Colonic mucosa (tissue), 4 donors: ENCODE measurements at places on chromosomes 2 and 18. TPM values are rescaled to one million over a fixed set of nuclear protein-coding genes. Genes with fewer than 3 reads are reported as not detected.

- no peaks in the 10 kb centered on the region for H3K27me3 ChIP-seq
- no peak for DNase-seq
- H3K4me3 ChIP-seq = no peak overlapping the region
Measured at GRCh38 chr2:88342749-88343148, 109.7 kb downstream of the FOXI3 start.

DNA sequence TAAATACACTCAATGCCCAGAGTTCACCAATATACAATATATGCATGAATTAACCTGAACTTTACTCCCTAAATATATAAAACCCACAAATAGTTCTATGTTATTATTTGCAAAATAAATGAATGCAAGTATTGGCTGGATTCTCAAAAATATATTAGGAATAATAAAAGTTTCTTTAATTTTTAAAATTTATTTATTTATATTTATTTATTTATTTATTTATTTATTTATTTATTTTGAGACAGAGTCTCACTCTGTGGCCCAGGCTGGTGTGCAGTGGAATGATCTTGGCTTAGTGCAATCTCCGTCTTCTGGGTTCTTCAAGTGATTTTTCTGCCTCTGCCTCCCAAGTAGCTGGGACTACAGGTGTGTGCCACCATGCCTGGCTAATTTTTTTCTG is 88.7 kb upstream of the TMEFF2 start:
- H3K4me1 ChIP-seq = no peaks in the 10 kb centered on the region
- DNase-seq = no peak
- no peak overlapping the region for H3K4me3 ChIP-seq
- no peaks in the 10 kb centered on the region for H3K36me3 ChIP-seq
- H3K27ac ChIP-seq = no peak overlapping the region

DNA sequence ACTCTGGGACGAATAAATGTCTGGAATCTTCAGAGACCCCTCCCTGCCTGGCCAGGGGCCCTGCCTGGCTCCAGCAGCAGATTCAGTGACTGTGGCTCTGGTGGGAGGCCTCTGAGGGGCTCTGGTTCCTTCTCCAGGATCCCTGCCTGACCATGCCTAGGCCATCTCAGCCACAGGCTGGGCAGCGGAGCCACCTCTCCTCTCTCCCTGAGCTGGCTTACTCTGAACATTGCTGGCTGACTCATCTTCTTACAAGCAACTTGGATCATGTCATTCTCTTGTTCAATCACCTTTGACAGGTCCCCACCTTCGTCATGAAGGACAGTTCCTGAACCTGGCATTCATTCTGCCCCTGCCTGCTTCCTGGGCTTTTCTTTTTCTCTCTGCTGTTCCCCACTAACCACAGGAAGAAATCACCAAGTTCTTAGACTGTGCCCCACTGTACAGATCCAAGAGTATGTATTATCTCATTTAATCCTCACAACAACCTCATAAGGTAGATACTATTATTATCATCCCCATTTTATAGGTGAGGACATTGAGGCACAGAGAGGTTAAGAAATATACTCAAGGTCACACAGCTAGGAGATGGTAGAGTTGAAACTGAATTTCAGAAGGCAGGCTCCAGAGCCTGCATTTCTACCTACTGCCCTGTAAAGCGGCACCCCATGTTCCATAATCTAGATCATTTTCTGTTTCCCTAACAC is 155.5 kb upstream of the SMAD2 start:
- no peaks in the 10 kb centered on the region for H3K36me3 ChIP-seq
- H3K4me3 ChIP-seq = no peak overlapping the region
- peak overlapping the region; percentile 47 for H3K27ac ChIP-seq
- DNase-seq = no peak
- no peaks in the 10 kb centered on the region for H3K4me1 ChIP-seq

DNA sequence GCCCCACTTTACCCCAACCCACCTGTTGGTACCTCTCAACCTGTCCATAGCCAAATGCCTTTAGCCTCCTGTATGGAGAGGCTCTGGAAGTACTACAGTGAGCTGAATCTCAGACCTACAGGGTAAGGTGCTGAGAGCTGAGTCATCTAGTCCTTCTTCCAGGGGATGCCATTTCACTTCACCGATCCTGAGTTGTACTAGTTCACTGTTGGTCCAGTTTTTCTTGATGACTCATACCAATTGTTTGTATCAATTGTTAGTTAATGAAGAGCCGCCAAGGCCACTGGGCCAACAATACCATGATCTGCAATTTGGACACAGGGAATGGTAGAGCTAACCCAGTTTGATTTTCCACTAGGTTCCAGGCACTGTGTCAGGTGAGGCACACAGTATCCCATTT is 257.0 kb downstream of the CLIP4 start:
- no peak for DNase-seq
- no peak overlapping the region for H3K4me3 ChIP-seq
- H3K36me3 ChIP-seq = no peaks in the 10 kb centered on the region
- no peaks in the 10 kb centered on the region for H3K27me3 ChIP-seq
- H3K27ac ChIP-seq = no peak overlapping the region

DNA sequence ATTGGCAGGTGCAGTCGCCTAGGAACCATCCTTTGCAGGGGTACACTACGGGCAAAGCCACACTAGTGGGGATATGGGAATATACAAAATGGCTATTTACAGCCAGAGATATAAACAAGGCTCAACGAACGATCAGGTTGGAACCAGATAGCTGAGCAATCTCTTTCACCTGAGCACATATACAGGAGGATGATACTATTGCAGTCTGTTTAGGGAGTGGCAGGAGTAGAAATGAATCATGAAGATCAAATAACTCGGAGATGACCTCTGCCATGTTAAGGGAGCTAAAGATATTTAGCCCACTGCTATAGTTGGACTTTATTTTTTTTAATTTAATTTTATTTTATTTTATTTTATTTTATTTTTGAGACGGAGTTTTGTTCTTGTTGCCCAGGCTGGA is 33.8 kb downstream of the TEX44 start:
- no peaks in the 10 kb centered on the region for H3K27me3 ChIP-seq
- H3K4me1 ChIP-seq = no peaks in the 10 kb centered on the region
- DNase-seq = no peak
- no peaks in the 10 kb centered on the region for H3K36me3 ChIP-seq

The CHRND gene
- not detected for total RNA-seq

The AMER3 gene
- total RNA-seq = 0.27 TPM

The DHRS9 gene
- total RNA-seq = 102 TPM

The CYP26B1 gene
- total RNA-seq = 1.0 TPM

The E2F6 gene
- total RNA-seq = 6.6 TPM
